ENCODE measurements at places on chromosomes 6 and 20.

DNA sequence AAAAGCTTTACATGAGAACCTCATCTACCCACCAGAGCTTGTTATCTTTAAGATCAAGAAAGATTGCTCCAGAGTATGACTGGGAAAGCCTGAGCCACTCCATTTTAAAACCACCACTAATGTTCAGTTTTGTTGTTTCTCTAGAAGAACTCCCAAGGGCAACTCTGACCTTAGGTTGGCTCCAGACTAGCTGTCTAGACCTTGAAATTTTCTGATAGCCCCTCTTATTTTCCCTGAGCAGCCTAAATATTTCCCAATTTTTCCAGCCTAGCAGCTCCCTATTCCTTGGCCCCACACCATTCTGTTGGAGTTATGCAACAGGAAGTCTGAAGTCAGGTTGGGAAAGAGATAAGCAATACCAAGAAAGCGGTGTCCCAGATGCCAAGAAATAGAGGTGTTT, 84.6 kb upstream of the TCF21 start:
- DNase-seq, result no peak

DNA sequence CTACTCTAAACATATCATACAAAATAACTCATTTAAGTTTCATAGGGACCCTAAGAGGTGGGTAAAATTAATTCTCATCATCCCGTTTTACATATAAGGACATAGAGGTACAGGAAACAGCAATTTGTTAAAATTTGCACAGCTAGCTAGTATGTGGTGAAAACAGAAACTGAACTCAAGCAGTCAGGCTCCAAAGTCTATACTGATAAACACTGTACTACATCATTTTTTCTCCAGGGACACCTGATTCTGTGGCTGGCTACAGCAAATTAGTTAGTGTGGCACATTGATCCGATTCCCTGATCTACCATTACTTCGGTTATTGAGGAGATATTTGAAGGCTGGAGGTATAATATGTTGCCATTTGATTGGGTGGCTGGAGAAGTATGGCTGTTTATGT, 36.2 kb upstream of the E2F3 start:
- DNase-seq, result no peak

GRCh38 chr20:23507346-23507745, 16.4 kb downstream of the CST8 start:
- no peak for DNase-seq

- no peak for DNase-seq
Observed at GRCh38 chr20:49925901-49926454, 10.2 kb upstream of the RNF114 start.

DNA sequence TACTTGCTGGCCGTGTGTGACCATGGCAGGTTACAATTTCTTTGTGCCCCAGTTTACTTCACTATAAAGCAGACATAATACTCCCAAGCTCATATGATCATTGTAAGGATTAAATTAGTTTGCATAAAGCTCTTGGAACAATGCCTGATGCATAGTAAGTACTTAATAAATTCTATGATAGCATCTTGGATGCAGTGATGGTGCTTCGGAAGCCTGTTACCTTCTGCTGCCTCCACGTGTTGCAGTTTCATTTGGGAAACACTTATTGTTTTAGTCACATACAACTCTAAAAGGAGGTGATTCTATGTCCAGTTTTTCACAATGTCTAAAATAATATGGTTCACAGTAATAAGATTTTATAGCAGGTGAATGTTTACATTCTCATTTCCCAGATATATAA, 343.9 kb downstream of the NRN1 start:
- no peak for DNase-seq

GRCh38 chr6:112172540-112172939, 81.8 kb downstream of the LAMA4 start:
- DNase-seq, result no peak

DNA sequence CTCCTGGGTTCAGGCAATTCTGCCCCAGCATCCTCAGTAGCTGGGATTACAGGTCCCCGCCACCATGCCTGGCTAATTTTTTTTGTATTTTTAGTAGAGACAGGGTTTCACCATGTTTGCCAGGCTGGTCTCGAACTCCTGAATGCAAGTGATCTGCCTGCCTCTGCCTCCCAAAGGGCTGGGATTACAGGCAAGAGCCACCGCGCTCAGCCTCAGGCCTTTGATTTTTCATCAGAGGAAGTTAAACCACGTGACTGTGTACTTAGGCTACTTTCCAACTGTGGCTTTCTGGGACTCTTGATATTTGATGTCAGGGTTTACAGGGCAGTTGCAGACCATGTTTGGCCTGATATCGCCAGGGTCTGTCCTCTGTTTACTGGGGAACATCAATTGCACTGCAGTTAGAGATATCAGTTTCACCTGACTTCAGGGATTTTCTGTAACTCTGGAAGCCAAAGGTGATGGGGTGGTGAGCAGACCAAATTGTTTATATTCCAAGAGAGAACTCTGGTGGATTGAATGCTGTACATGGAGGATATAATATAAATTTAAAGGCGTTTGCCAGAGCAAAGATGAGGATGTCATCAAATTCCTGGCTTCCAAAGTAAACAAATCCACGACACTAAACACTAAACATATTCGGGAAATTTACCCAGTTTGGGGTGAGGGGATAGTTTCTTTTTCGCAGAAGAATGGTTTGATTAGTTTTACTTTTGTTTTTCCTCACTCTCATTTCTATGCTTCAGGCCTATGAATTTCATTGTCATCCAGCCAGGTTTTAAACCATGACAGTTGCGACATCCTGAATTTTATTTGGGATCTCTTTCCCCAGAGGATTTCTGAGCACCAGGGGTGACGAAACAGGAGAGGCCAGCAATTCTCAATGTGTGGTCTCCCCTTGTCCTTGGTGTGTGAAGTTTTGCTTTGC, 4.2 kb downstream of the PSMF1 start:
- no peak for DNase-seq

DNA sequence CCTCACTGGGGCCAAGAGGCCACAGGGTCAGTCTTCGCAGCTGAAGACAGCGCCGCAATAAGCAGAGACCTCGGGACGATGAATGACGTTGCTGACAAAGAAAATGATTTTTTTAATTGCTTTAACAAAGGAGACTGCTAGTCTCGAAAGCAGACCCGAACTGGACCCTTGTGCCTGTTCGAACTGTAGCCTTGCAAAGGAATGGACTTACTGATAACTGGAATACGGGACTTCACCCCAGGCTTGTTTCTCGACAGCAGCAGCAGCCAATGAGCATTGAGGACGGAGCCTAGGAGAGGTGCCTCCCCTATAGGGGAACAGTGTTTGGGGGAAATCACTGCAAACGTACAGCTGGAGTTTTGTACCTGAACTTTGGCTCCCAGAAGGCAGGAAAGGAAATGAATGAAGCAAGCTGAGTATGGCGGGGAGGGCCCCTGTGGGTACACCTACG, 1.3 kb upstream of the TAF4 start:
- DNase-seq, result no peak

All from stimulated activated CD8-positive, alpha-beta memory T cell treated with anti-CD3 and anti-CD28 coated beads, Interleukin-12 subunit alpha, Interleukin-12 subunit beta, amount 100 ng/mL, for 1 hour (primary cell).